ENCODE measurements at places on chromosomes 1 and 21.

DNA sequence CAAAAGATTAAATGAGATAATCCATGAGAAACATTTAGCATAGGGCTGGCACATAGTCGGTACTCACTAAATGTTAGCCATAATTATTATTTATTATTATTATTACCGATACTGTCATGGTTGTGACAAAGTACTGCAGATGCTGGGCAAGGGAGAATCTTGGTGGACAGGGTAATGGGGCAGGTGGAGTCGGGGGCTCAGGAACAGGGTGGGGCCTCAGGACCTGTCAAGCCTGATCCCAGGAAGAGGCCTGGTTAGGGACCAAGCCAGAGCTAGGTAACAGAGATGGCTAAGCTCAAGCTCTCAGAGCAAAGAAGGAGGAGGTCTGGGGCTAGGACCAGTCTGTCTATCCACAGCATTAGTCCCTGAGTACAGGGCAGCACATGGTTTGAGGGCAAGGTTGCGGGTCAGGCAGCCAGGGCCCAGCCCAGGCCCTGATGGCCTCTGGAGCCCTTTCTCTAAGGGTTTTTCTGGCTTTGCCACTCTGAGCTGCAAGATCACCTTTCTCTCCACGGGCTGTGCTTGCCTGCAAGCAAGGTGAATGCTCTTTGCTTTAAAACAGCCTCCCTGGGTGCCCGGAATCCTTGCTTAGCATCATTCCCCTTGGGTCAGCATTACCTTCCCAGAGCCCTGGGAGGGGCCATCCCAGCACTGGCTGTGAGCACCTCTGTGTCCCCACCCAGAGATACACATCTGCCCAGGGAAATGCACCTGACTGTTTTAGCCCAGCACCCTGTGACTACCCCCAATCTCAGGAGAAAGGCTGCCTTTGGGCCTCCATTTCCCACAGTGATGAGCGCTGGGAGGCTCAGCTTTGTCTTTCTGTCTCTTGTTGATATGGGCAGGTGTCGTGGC lies 572.0 kb downstream of the PTPRU start:
- peak; percentile 5 for DNase-seq

GRCh38 chr21:35340273-35340672 lies 291.2 kb upstream of the RUNX1 start:
- DNase-seq = no peak

DNA sequence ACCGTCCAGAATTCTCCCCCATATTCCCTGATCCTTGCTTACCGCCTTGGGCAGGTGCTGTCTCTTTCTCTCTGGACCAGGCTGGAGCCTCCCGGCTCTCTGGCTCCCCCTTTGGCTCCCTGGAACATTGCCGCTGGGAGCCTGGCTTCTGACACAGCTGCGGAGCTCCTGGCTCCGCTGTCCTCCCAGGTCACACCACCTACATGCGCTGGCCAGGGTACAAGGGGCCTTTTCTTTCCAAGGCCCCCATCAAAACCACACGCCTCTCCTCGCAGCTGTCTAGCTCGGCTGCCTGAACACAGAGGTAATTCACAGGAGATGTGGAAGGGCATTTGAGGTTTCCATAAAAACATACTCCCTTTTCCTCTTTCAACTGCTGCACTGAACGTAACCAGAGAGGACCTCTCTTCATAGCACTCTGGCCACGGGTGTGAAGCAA lies 7.5 kb upstream of the ZNF648 start:
- peak; percentile 78 for DNase-seq

DNA sequence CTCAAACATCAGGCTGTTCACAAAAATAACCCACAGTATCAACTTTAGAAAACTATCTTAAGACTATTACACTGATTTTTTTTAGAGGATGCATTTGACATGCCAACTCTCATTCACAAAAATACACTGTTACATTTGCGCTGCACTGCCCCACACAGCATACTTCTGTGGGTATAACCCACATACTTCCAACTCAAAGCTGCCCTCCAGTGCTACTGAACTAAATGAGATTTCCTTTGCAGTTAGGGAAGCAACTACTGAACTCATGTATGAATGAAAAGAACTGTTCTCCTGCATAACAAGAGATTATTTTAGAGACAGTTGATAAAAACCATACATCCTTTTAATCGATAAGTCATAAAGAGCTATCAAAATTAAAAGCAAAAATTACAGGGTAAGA lies 25.8 kb upstream of the GADD45A start:
- no peak for DNase-seq

DNA sequence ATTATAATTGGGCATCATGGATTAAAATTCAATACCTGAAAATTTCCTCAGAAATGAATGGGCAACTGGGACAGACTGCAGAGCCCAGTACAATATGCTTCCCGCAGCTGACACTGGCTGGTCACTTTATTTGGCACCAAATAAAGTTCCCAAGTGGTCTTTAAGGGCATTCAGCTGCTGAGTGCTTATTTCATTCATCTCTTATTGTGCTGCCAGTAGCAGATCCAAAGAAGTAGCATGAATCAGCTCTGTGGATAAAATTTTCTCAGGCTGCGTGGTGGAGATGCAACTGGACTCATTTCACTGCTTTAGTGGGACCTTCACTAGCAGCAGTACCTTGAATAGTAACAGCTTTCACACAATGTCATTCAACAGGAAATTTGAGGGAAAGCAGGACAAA lies 226.3 kb upstream of the ADGRL2 start:
- DNase-seq = no peak

DNA sequence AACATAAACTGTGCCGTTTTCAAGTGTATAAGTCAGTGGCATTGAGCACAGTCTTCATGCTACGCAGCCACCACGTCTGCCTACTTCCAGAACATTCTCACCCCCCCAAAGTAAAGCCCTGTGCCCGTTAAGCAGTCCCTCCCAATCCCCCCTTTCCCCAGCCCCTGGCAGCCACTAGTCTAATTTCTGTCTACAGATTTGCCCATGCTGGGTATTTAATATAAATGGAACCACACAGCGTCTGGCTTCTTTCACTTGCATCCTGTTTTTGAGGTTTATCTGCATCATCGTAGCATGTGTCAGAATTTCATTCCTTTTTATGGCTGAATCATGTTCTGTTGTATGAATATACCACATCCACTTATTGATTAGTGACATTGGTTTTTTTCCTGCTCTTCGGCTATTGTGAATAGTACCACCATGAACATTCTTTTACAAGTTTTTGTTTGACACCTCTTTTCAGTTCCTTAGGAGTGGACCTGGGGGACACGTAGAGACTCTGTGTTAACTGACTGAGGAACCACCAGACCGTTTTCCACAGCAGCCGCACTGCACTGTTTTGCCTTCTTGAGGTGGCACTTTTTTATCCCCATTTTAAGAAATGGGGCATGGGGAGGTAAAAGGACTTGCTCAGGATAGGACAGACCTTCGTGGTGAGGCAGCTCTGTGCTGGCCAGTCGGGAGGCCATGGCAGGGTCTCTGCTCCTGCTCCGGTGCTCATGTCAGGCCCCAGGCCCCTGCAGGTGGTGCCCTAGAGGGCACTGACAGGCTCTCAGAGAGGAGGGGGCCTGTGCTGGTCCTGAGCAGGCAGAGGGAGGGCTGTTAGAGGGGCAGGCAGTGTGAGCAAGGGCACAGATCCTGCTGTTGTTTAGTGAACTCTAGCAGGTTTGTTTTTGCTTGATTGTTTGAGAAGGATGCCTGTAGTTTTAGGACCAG lies 123.8 kb downstream of the PCBP3 start:
- no peak for DNase-seq

- no peak for DNase-seq
Measured at GRCh38 chr1:7371926-7372325, 399.2 kb upstream of the VAMP3 start.

DNA sequence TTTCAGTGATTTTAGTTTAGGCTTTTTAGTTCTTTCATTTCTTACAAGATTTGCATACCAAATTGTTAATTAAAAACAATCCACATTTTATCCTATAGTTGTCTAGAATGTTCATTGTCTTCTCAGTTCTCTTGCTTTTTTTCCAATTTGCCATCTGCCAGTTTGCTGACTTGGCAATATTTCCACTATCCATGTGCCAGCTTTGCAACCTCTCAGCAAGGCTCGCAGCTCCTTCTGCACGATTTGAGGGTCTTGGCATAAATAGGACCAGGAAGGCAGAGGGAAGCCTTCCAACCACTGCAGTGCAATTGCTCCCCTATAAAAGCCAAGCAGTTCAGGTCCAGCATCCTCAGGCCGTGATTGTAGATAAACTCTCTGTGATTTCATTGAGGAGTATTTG lies 306.8 kb upstream of the FMN2 start:
- DNase-seq = no peak

GRCh38 chr21:21102896-21103295 lies 104.7 kb downstream of the NCAM2 start:
- DNase-seq = no peak

DNA sequence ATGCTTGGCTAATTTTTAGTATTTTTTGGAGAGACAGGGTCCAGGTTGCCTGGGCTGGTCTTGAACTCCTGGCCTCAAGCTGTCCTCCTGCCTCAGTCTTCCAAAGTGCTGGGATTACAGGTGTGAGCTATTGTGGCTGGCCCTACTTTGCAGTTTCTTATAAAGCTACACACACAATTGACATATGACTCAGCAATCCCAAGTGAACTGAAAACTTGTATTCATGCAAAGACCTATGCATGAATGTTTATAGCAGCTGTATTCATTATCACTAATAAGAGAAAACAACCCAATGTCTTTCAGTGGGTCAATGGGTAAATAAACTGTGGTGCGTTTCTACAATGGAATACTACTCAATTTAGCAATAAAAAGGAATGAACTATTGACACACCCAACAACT lies 103.1 kb downstream of the MRPS6 start:
- DNase-seq = no peak

GRCh38 chr1:29890201-29890959 lies 654.1 kb downstream of the PTPRU start:
- no peak for DNase-seq

- no peak for DNase-seq
Measured at GRCh38 chr1:238900334-238900865, 486.0 kb upstream of the CHRM3 start.

- DNase-seq = peak; percentile 45
Measured at GRCh38 chr1:184753608-184754475, 816 bp downstream of the EDEM3 start.

GRCh38 chr1:103170609-103171008 lies 62.3 kb upstream of the COL11A1 start:
- DNase-seq = no peak

Data from progenitor cell of endocrine pancreas (in vitro differentiated cells).